ENCODE measurements at places on chromosomes 2 and 18.

- no peak for DNase-seq
Measured at GRCh38 chr18:26650310-26651268, 102.2 kb upstream of the KCTD1 start.

DNA sequence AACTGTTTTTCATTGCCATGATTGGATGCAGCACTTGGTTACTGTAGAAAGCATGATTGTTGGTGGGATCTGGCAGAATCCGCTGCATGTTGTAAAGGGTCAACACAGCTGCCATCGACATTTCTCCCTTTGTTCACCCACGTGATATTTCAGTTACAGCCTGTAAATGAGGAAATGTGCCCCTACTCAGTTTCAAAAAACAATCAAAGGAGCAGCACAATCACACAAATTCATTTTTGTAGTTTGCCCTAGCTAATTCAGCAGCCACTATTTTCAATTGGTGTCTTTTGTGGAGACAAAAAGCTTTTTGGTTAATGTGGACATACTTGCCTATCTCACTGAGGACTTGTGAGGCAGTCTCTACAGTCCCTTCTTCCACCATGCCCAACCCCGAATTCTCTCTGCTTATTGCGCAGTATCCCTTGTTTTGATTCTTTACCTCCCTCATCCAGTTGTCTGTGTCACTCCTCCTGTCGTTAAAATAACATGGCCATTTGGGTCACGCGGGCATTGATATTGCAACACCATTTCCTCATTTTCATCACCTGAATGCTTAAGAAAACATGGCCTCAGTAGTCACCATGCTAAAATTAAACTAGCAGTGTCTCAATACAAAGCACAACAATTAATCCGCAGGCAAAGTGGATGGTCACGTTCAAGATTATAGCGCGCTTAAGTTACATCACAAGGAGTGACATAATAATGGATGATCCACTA lies 6.4 kb upstream of the PROC start:
- no peak for DNase-seq

DNA sequence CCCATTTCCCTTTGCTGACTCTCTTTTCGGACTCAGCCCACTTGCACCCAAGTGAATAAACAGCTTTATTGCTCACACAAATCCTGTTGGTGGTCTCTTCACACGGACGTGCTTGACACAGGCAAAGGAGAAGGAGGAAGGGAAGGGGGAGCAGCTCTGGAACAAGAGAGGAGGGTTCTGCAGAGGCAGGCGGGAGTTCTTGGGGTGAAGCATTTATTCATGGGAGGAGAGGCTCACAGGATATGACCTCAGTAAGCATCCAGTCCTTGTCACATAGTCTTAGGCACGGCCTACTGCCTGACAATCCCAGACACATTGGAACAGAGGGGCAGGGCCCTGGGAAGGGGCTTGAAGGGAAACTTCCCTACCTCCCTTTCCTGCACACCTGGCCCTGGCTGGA lies 171.7 kb upstream of the HS6ST1 start:
- DNase-seq, result no peak

- no peak for DNase-seq
Measured at GRCh38 chr2:117631152-117631945, 183.1 kb upstream of the DDX18 start.

DNA sequence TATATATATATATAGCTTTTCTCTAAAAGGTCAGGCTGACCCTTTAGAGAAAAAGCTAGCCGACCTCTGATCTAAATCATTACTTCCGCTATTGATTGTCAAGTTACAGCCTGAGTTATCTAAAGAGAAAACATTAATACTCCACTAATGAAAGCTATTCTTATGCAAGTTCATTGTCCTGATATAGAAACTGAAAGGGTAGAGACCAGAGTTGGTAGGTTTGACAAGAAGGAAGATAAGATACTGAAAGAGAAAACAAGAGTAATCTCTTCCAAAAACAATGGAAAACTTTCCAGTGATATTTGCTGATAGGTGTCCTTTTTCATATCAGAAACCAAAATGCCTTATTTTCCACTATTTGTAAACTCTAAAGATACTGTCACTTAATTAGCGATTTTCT lies 62.8 kb upstream of the SLC39A10 start:
- no peak for DNase-seq

DNA sequence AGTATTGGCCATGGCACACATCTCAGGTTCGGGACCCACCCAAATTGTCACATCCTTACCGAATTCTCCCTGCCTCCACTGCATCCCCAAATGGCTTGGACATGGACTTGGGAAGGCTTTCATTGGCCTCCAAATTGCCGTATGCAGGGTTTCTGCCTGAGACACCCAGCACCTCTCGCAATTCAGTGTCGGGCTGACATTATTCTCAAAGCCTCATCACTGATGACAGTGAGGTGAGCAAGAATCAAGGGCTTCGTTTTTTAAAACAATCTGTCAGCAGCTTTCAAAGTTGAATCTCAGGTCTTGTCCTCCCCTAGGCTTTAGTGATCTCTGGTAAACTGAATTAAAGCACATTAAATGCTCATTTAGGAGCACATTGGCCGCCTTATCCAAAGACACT lies 29.5 kb upstream of the TGFA start:
- no peak for DNase-seq

DNA sequence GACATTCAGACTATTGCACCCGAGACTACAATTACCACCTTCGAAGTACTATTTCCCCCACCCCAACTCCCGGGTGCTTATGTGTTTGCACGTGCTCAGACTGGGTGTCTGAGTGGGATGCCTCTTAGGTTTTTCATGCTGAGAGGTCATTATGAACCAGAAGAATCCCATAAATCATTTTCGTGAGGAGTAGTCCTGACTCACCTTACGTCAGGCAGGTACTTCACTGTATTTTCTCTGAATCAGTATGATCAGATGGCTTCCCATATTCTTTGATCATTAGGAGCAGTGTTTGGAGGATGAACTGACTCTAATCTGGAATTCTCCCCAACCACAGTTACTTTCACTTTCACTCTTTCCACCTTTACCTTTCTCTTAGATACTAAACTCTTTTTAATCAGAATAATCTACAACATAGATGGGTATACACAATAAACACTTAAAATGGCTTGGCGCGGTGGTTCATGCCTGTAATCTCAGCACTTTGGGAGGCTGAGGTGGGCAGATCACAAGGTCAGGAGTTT lies 38.4 kb upstream of the STAT4 start:
- DNase-seq, result no peak

DNA sequence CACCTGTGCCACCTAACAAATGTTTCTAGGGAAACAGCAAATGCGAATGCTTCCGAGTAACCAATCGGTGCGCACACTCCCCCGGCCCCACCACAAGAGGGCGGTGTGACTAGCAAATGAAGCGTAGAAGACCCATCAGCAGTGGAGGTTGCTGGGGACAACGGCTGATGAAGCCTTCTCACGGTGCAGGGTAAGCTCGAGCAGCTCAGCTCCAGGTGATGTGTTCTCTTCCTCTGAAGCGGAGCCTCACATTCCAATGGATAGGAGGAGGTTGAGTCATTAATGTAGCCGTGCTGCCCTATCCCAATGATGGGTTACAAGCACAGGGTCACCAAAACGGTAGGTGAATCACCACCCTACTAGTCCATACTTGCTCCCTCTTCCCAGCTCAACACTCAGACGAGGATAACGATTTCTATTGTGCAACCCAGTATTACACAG lies 127.6 kb upstream of the TWIST2 start:
- peak; percentile 59 for DNase-seq

DNA sequence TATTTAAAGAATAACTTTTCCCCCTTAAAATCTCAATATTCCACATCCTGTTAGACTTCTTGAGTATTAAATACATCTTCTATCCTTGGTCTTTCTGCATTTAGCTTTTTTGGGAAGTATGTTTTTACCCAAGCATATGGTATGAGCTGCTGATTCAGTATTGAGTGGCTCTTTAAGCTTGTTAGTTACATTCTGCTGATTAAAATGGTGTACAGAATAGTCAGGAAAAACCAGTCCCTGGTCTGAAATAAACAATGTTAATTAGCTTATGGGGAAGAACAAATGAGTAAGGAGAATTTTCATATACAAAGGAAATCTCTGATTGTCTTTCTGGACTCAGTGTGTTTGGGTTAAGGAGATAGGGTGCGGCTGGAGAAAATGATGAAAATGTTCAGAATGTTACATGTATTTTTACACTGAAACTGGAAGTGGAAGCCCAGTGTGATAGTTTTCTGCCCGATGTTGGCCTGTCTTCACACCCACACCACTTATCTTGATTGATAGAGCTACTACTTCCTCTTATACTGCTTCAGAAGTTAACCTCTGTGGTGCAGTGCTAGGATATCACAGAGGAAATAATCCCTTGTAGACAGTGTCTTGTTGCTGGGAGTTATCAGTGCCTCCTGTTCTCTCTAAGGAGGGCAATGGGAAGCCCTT lies 84.0 kb downstream of the MSH2 start:
- DNase-seq, result no peak

DNA sequence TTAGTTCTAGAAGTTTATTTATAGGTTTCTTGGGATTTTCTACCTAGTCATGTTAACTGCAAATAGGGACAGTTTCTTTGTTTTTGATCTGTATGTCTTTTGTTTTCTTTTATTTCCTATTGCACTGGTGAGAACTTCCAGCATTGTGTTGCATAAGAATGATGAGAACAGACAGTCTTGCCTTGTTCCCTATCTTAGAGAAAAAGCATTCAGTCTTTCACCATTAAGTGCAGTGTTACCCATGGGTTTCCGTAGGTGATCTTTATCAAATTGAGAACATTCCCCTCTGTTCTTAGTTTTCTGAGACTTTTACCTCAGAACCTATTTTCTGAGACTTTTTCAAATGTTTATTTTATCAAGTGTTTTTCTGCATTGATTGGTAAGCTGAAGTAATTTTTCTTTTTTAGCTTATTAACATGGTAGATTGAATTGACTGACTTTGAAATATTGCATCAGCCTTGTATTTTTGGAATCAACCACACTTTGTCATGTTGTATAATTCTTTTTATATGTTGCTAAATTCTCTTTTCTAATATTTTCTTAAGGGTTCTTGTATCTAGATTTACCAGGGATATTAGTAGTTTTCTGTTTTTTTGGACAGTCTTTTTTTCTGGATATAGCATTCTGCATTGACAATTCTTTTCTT lies 17.2 kb downstream of the MFSD6 start:
- no peak for DNase-seq

DNA sequence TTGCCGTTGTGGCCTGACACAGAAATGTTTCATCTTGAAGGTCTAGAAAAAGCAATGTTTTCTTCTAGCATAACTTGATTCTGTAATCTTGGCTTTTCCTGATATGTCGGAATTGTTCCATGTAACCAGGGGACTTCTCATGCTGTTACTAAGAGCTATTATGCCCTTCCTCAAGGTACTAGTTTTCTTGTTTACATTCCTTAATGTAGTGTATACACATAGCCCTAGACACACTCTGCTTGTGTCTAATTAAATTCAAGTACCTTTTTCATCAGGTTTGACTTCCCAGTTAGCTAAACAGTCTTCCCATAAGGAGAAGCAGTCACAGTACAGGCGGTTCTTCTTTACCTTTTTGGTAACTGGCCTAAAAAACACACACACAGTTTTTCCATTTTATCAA lies 122.8 kb upstream of the MSH6 start:
- no peak for DNase-seq

DNA sequence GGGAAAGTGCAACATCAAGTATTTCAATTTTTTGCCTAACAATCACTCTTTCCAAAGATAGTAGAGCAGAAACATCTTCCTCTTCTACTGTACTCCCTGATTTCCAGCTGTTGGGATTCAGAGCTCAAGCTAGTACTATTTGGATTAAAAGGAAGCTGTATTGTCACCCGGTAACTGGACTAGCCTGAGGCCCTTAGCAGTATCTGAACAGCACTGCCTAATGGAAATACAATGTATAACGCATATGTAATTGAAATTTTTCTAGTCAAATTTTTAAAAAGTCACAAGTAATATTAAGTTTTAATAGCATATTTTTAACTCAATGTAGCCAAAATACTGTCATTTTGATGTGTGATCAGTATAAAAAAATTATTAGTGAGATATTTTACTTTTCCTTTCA lies 86.2 kb downstream of the COX7A2L start:
- no peak for DNase-seq

DNA sequence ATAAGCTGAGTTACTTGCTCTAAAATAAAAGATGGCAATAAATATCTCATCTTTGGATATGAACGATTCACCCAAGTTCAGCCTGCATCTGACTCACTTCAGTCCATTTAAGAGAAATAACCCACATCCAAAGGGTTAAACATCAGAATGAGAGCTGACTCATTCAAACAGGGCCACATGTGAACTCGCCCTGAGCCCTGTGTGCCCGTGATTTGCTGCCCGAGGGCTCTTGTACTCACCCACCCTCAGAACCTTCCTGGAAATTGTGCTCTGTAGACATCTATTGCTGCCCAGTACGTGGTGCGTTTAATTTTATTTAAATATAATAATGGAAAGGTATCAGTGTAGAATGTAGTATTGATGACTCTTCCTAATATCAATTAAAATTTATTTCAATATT lies 66.9 kb upstream of the RBM44 start:
- DNase-seq, result no peak

GRCh38 chr18:59988098-59988706 lies 88.4 kb downstream of the PMAIP1 start:
- DNase-seq, result peak; percentile 31

DNA sequence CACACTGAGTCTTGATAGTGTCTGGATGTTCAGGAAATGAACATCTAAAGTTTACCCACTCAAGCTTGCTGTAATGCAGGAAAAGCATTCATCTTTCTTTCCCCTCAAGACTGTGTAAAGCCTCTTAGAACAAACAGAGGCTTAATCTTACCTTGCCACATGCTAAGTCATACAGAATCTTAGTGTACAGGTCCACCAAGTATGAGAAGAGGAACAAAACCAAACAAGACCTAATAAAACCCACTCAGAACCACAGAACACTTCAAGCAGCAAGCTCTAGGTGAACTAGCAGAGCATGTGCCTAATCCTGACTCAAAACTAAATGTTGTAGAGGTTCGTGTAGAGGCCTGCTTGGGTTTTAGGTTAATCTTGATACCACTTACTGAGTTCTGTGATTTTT lies 97.6 kb downstream of the SPTBN1 start:
- DNase-seq, result no peak

DNA sequence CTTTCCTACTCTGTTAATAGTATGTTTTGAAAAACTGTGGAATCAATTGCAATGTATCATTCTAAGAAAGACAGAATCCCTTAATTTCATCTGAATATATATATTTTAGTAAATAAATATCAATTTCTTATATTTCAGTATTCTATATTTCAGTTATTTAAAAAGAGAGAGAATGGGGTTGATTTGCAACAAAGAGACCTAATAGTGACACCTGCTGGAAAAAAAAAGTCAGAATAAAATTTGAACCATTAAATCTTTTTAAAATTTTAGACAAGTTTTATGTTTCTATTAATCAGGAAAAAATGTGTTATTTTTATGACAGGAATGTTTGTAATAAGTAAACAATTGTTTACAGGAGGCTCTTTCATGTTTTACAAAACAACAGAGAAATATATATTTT lies 20.7 kb upstream of the CCNT2 start:
- no peak for DNase-seq

All from colonic mucosa (tissue), 4 donors.